SHP77 treated with DMSO at 0.1 percent for 48 hours (cell line): ENCODE measurements at places on chromosomes 2 and 18.

GRCh38 chr2:121598087-121598486, 51.2 kb downstream of the CLASP1 start:
- DNase-seq: no peak

DNA sequence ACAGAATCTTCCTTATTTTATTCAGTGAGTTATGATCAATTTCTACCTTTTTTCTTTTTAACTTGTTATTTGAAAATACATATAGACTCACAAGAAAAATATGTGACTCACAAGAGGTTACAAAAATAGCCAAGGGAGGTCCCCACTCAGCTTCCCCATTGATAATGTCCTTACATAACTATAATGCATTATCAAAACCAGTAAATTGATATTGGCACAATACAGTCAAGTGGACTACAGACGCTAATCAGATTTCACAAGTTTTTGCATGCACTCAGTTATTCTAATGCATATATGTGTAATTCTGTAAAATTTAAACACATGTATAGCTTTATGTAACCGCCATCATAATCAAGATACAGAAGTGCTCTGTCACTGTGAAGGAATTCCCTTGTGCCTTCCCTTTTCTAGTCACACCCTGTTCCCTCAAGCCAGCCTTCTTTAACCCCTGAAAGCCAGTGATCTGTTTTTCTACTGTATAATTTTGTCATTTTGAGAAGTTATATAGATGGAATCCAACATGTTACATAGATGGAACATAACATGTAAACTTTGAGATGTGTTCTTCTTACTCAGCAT, 118.4 kb downstream of the ALMS1 start:
- no peak for DNase-seq

- DNase-seq: no peak
These were observed 494.5 kb downstream of the RNF144A start for GRCh38 chr2:7411691-7412090.

- no peak for DNase-seq
These were observed 128.5 kb downstream of the METTL4 start for GRCh38 chr18:2442726-2443275.

GRCh38 chr2:64799592-64800252, 146.0 kb upstream of the SERTAD2 start:
- peak; percentile 58 for DNase-seq
